Astrocyte of the spinal cord (primary cell): ENCODE measurements at places on chromosomes 12 and 14.

- DNase-seq: peak; percentile 83
Measured at GRCh38 chr14:89915114-89915878, 39.2 kb downstream of the EFCAB11 start.

GRCh38 chr12:124694846-124695497 lies 127.6 kb upstream of the NCOR2 start:
- peak; percentile 97 for DNase-seq

GRCh38 chr14:64509036-64509435 lies 4.5 kb downstream of the ZBTB1 start:
- DNase-seq: no peak

GRCh38 chr12:104591257-104591885 lies 134.6 kb downstream of the CHST11 start:
- DNase-seq: no peak

DNA sequence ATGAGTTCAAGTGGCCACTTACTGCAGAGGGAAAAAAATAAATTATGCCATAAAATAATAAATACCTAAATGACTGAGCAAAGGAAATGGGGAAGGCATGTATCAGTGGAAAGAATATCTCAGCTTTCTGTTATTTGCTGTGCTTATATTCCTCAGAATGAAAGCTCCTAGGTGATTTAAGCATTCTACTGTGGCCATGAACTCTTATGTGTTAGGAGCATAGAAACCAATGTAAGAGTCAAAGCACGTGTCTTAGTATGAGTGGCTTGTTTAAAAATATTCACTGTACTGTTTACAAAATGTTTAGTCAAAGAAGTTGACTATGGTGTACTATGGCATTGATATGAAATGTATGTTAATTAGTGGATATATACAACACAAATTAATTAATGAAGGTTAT lies 59.0 kb upstream of the RTL1 start:
- no peak for DNase-seq

GRCh38 chr14:70955543-70956480 lies 48.6 kb downstream of the PCNX1 start:
- peak; percentile 22 for DNase-seq
